ENCODE measurements at places on chromosomes 3 and 15. TPM values are rescaled to one million over a fixed set of nuclear protein-coding genes. Genes with fewer than 3 reads are reported as not detected.

The ADAMTSL3 gene
- 0.17 TPM for total RNA-seq

The ARGFX gene
- total RNA-seq = not detected

The RASL12 gene
- total RNA-seq = not detected

The USP8 gene
- 47.7 TPM for total RNA-seq

The IGSF10 gene
- not detected for total RNA-seq

The SAMMSON gene
- not detected for total RNA-seq

The ANKUB1 gene
- not detected for total RNA-seq

The P2RY1 gene
- total RNA-seq = under 0.01 TPM

The LIPH gene
- 0.38 TPM for total RNA-seq

The UNC45A gene
- total RNA-seq = 86.2 TPM

The NANOGP8 gene
- not detected for total RNA-seq

The CXCR6 gene
- not detected for total RNA-seq

The EFCAB12 gene
- total RNA-seq = under 0.01 TPM

The LSAMP gene
- total RNA-seq = not detected

Measured in mammary epithelial cell (primary cell).